Fibroblast of skin of left biceps (primary cell): ENCODE measurements at places on chromosomes 12 and 14.

DNA sequence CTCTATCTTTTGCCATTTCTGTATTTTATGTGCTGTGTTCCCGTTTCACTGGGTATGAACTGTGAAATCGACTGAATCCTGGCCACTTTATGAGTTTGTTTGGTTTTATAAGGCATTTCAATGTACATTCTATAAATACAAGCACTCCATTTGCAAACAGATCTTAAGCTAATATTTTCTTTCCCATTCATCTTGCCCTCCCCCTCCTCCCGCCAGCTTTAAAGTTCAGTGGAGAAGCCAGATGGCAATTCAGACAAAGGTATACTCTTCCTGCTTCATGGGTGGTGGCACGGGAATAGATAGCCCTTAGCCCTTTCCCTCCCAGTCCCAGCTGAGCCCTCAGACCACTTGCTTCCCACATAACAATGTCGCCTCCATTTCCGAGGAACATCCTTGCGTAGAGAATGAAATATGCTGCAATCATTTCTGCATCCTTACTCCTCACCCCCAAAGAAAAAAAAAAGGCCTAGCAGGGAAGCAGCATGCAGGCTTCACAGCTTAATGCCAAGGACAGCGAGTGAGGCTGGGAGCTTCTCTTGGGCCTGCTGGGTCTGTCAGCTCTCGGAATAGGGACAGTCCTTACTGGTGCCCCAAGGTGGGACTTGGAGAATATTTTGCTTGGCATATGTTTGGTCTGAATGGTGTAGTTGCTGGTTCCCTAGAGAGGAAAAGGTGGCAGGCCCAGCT, 52.8 kb upstream of the SRSF5 start:
- DNase-seq = no peak

DNA sequence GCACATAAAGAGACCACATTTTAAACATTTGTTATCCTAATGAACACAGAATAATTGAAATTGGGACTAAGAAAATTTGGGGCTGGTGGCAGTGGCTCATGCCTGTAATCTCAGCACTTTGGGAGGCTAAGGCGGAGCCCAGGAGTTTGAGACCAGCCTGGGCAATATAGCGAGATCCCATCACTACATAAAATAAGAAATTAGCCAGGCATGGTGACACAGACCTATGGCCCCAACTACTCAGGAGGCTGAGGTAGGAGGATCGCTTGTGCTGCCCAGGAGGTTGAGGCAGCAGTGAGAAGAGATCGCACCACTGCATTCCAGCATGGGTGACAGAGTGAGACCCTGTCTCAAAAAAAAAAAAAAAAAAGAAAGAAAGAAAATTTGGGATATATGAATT, 59.7 kb downstream of the CPM start:
- no peak for DNase-seq

- DNase-seq = no peak
Observed at GRCh38 chr12:69423037-69423905, 46.9 kb upstream of the FRS2 start.

GRCh38 chr14:51979088-51979709, 10.1 kb upstream of the RTRAF start:
- peak; percentile 34 for DNase-seq

GRCh38 chr12:52533686-52534470, 13.7 kb upstream of the KRT5 start:
- DNase-seq = no peak

- no peak for DNase-seq
Observed at GRCh38 chr14:99996951-99997571, 68.2 kb upstream of the EVL start.

- DNase-seq = no peak
Observed at GRCh38 chr12:113333877-113334785, 778 bp downstream of the SLC8B1 start.

DNA sequence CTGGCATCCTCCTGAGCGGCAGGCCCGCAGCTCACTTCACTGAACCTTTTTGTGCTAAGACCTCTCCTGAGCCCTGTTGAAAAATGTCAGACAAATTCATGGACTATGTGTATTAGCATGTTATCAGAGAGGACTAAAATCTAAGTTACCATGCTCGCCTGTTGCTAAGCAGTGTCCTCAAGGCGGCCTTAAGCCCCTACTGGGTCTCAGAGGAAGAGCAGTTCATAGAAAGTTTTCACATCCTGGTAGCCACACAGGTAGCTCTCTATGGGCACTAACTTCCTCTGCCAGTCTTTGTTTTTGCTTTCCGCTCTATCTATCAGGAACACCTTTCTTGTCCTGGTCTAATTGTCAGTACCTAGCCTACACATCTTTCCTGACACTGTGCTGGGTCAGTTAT, 306.6 kb upstream of the MIS18BP1 start:
- no peak for DNase-seq

DNA sequence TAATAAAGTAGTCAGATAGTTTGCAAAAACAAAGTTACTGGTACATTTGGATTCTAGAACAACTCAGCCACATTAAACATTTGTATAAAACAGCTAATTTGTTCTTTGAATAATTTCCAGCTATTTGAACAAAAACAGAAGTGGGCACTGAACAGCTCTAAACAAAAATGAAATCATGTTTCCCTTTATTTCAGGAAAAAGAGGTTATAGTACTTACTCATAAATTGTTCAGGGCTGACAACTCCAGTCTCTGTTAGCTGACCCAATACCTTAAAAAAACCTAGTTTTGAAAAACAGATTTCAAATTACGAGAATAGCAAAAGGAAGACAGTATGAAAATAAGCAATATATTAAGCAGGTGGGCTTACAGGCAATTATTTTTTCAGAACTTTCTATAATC, 8.2 kb downstream of the GNPNAT1 start:
- DNase-seq = no peak

- DNase-seq = no peak
Observed at GRCh38 chr12:96623155-96623554, 133.8 kb downstream of the CFAP54 start.

GRCh38 chr12:75455839-75456238, 24.7 kb upstream of the GLIPR1 start:
- no peak for DNase-seq

- DNase-seq = no peak
Observed at GRCh38 chr12:3520711-3521110, 29.7 kb downstream of the PRMT8 start.

DNA sequence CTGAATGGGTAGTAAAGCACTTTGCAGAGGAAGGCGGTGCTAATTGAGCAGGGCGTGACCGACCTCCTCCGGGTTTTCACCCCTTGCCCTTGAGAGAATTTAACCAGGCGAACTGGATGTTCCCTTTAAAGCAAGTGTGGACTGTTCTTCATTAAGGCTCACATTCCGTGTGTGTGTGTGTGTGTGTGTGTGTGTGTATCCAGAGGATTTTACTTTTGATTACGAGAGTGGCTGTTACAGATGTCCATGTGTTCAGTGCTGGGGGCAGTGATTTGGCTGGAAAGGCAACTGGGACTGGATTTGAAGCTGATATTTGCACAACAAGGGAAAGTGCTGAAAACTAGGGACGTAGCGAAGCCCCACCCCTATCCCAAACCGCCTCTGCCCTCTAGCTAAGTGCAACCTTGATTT, 2.2 kb downstream of the TMEM132C start:
- no peak for DNase-seq

GRCh38 chr14:55671641-55672040, 91.6 kb downstream of the KTN1 start:
- DNase-seq = no peak

GRCh38 chr12:118958520-118958919, 22.8 kb upstream of the SRRM4 start:
- no peak for DNase-seq

- DNase-seq = no peak
Observed at GRCh38 chr14:77375164-77375950, 1.5 kb downstream of the TMED8 start.
